ENCODE measurements at places on chromosomes 3 and 15.

GRCh38 chr3:119350114-119350513 lies 55.9 kb downstream of the ARHGAP31 start:
- DNase-seq, result no peak

DNA sequence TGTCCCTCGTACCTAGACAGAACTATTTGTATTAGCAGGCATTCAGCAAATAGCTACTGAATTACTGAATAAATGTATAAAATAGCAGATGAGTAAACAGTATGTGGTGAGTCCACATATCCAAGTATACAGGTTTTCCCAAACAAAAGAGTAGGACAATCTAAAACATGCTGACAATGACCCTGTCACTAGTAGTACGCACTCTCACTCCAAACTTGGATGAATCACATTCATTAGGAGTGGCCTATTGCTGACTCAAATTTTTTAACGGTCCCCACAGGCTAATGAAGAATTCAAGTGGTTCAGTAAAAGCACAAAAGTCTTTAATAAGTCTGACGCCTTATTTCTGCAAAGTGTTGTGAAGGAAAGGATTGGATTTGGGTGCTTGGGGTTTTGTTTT lies 449.3 kb upstream of the THBS1 start:
- DNase-seq, result no peak

GRCh38 chr3:172204716-172205115 lies 165.3 kb downstream of the FNDC3B start:
- DNase-seq, result no peak

DNA sequence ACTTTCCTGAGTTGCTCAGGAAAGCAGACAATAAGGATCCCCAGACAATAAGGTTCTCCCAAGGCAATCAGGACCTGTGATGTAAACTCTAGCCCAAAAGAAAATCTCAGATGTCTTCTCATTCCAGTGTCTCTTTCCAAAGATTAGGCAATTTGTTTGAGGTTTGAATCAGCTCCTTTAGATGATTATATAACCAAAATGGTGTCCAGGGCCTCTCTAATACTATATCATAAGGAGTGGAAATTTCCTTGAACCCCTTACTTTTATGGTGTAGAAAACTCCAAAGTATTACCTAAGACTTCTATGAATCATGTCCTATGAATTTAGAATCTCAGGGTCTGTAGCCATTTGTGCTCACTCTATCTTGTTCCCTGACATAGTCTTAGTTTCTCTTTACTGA lies 65.9 kb downstream of the GPR176 start:
- no peak for DNase-seq

GRCh38 chr15:25245801-25246622 lies 192.8 kb downstream of the UBE3A start:
- no peak for DNase-seq

Data from T-cell (primary cell).